Activated T-cell treated with anti-CD3 and anti-CD28 coated beads for 48 hours (primary cell): ENCODE measurements at places on chromosomes 2 and 18.

- DNase-seq: no peak
These were observed 100.4 kb upstream of the FZD5 start for GRCh38 chr2:207869784-207870778.

DNA sequence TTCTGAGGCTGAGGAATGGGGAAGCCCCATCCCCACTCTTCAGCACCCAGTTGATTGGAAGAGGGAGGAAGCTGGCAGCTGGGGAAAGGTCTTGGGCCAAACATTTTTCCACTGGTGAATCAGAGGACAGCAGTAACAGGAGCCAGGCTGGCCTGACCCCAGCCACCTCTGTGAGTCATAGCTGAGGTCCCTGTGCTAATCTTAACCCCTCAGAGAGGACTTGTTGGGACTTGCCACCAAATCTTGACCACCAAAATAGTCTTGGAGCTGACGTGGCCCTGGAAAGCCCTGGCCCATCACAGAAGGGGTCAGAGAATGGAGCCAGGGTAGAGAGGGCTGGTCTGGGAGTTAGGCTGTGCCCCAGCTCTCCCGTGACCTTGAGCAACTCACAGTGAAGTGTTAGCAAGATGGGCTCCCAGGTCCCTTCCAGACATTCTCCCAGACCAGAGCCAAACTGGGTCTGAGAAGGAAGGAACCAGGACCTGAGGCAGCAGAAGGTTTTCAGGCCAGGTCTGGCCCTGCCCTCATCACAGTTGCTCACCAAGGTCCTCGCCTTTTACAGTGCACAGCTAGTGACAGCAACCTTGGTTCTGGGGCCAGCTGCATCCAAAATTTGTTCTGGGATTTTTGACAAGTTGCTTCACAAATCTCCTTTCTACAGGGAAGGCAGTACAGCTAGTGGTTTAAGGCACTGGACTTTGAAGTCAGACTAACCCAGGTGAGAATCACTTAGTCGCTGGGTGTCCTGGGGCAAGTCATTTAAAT is 266.6 kb downstream of the CYP26B1 start:
- no peak for DNase-seq

GRCh38 chr2:191936882-191937405 is 90.1 kb upstream of the CAVIN2 start:
- DNase-seq: no peak

GRCh38 chr2:109128048-109128615 is 873 bp upstream of the SH3RF3 start:
- DNase-seq: peak; percentile 71

GRCh38 chr2:29117636-29118303 is 2.6 kb downstream of the CLIP4 start:
- DNase-seq: no peak

DNA sequence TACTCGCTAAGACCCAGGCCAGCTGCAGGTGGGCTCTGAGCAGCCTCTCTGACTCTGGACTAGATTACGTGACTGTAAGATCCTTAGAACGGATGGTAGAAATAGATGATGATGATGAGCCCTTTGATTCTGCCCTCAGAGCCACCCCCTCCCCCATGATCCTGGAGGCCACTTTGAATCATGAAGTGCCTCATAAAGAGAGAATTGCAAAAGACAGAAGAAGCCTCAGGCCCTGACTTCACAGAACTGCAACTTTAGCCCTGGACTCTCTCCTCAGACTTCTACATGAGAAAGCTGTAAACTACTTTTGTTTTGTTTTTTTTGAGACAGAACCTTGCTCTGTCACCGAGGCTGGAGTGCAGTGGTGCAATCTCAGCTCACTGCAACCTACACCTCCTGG is 15.4 kb upstream of the TET3 start:
- DNase-seq: no peak

DNA sequence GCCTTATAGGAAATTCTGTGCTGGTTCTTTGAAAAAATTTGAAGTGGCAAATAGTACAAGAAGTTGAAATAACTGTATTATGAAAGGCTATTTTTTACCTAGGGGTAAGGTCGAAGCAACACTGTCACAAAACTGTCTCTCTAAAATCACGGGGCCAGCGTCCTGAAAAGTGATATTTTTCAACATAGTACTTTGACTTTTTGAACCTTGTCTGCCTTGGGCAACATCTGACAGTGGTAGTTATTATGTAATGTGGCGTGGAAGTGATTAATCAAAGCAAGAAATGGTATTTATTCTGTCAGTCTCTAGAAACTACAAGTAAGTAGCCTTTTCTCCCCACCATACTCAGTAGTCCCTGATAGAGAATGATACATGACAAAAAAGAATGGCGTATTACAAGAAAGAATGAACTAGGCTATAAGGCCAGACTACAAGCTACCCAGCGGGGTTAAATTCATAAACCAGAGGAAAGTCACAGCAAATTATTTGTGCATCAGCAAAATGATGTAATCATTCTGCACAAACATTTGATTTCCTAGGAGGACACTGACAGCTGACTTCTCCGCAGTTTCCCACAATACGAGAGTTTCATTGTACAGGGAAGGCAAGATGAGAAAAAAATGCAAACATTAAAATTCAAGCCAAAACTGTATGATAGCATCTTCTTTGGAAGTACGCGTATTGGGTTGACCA is 9.8 kb downstream of the GEN1 start:
- DNase-seq: no peak

DNA sequence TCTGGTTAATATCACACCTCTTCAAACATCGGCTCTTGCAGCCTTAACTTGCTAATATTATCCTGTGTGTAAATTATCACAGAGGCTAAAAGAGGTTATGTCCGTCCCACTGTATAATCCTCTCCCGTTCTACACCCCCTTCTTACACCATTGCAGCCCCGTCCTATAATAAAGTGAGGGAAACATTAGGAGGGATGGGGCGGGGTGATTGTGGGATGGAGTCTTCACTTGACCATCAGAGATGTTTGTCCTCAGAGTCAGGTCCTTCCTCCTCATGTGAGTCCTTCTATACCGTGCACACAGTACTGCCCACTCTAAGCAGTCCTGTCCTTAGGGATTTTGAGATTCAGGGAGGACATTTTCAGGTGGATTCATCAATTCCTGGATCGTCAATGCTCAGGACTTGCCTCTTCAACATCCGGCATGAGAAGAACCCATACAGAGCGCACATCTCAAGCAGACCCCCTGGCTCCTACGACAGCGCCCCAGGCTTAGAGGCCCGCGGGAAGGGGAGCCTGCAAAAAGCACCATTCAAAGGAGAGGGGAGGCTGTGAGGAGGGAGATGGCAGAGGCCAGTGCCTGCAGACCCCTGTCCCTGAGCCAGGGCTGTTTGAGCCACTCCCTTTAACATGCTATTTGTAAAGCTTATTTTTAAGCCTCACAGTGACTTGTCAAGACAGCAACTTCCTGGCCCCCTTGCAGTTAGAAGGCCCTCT is 42.8 kb upstream of the ASB18 start:
- DNase-seq: no peak

- no peak for DNase-seq
These were observed 768.9 kb downstream of the SLC4A3 start for GRCh38 chr2:220396287-220396686.

- DNase-seq: no peak
These were observed 97.8 kb upstream of the CELF4 start for GRCh38 chr18:37663446-37663845.

GRCh38 chr2:238381341-238382115 is 45.2 kb upstream of the ASB1 start:
- DNase-seq: no peak

DNA sequence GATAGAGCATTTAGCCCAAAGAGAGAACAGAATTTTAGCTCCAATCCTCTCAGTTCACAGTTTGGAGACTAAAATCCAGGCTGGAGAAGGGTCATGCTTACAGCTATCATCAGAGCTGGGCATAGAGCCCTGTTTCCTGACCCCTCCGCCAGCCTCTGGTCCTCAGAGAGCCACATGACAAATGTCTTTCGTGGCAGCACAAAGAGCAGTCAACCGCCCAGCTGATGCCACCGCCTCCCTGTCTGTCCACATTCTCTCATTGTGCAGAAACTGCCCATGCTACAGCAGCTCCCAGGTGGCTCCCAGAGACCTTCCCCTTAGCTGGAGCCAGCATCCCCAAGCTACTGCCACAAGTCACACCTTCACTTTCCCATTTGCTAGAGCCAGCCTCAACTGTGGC is 7.6 kb downstream of the KCNK3 start:
- DNase-seq: no peak

DNA sequence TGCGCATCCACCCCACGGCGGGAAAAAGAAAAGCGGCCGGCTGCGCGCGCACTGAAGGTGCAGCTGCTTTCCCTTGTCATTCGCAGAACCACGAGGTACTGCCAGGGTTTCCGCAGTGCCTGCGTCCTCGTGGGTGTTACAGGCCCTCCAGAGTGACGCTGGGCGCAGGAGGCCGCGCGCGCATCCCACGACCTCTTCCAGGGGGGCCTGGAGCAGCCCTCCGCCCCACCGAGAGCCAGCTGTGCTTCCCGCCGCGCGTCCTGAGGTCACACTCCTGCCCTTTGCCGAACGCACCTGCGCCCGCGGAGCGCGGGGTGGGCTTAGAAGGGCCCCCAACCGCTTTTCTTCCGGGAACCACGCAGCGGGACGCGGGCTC is 378 bp upstream of the IAH1 start:
- DNase-seq: peak; percentile 51

DNA sequence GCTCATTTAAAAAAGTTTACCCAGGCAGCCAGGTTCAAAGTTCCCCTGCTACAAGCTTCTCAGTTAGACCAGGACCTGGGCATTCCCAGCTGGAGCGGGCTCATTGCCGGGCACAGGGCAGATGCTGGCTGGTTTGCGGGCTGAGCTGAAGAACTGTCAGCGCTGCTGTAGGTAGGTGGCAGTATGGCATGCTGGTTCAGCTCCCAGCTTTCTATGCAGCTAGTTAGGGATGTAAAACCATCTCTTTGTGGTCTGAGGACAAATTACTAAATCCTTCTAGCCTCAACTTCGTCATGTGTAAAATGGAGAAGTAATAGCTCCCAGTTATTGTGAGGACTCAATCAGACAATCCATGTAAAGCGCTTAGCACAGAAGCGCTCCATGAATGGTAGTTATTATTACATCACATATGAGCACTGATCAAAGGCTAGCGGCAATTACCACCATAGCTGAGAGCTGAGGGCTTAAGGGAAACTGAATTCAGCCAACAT is 2.4 kb upstream of the LDLRAD4 start:
- peak; percentile 46 for DNase-seq

DNA sequence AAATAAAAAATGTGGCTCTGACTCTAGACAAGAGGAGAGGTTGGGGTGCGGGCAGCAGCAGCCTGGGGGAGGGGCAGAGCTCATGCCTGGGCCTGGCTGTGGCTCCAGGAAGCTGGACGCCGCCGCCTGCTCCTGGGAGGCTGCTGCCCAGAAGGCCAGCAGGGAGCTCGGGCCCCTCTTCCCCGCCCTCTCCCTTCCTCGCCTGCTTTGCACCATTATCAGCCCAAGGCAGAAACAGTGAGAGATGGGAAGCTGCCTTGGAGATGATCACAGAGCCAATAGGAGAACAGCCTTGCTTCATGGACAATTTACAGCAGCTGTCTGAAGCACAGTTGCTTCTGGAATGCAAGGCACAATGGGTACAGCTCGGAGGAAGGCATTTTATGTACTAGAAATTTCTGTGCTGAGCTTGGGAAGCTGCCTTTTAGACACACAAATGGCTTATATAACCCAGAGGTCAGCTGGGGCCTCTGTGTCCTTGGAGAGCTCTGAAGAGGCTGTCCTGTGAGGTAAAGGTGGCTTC is 55.3 kb upstream of the AFF3 start:
- no peak for DNase-seq

DNA sequence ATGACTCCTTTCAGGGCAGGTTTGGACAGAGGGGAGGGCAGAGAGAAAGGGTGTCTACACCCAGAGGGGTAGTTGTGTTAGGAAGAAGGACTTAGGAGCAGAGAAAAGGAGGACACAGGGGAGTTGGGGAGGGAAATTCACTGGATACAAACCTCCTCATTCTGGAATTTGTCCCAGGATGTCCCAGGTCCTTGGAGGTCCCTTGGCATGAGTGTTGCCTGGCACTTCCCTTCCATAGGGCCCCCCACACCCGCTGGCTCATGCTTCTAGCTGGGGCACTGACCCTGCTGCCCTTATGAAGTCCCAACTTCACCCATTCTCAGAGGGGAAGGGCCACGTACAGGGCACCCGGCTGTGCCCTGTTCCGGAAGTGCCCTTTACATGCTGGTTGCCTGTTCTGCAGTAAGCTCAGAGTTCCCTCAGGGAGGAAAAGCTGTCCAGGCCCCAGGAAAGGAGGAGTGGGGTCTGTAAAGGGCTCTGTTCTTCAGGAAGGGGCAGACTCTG is 93.6 kb upstream of the SMAD2 start:
- no peak for DNase-seq

- DNase-seq: no peak
These were observed 179.7 kb upstream of the SETBP1 start for GRCh38 chr18:44500808-44501610.

- DNase-seq: no peak
These were observed 155.4 kb upstream of the ACAA2 start for GRCh38 chr18:49968644-49969309.

GRCh38 chr2:54483426-54483825 is 27.3 kb downstream of the SPTBN1 start:
- no peak for DNase-seq

DNA sequence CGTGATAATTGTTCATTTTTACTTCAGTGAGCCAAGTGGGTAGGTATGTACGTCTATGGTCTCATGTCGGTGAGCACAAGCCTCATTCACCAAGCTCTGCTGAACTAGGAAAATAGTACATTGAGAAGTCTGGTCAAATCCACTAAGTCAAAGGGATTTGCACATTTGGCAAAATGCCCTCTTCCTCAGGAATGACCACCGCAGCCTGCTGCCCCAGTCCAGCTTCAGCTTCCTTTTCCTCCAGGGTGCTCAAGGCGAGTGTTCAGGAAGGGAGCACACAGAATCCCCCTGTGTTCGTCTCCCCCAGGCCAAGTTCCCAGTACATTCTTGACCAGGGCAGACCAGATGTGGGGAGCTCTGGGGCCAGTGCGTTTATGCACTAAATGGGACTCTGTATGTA is 23.0 kb downstream of the TCF7L1 start:
- DNase-seq: no peak

DNA sequence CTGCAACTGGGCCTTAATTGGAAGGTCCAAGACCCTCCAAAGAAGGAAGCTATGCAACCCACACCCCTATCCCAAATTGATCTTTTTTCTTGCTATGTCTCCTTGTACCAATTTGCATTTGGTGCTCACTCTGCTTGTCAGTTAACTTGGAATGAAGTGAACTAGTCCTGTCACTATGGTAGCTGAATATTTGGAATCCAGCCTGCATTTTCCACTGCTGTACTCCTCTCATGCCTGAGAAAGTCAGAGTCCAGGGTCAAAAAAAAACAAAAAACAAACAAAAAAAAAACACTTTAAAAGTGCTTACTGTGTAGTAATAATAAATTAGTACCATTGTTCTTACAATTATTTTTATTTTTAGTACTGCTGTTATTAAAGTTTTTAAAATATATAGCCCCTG is 462.8 kb upstream of the SLC8A1 start:
- DNase-seq: no peak

- no peak for DNase-seq
These were observed 19.8 kb upstream of the DDX18 start for GRCh38 chr2:117794668-117795067.
